Natural killer cell treated with Interleukin-12 subunit alpha and Interleukin-12 subunit beta and Interleukin-15 and Interleukin-18, amount 100 ng/mL, for 72 hours (primary cell): ENCODE measurements at places on chromosomes 1 and 21. TPM values are rescaled to one million over a fixed set of nuclear protein-coding genes. Genes with fewer than 3 reads are reported as not detected.

VSIG8 gene
- total RNA-seq = not detected

DNA sequence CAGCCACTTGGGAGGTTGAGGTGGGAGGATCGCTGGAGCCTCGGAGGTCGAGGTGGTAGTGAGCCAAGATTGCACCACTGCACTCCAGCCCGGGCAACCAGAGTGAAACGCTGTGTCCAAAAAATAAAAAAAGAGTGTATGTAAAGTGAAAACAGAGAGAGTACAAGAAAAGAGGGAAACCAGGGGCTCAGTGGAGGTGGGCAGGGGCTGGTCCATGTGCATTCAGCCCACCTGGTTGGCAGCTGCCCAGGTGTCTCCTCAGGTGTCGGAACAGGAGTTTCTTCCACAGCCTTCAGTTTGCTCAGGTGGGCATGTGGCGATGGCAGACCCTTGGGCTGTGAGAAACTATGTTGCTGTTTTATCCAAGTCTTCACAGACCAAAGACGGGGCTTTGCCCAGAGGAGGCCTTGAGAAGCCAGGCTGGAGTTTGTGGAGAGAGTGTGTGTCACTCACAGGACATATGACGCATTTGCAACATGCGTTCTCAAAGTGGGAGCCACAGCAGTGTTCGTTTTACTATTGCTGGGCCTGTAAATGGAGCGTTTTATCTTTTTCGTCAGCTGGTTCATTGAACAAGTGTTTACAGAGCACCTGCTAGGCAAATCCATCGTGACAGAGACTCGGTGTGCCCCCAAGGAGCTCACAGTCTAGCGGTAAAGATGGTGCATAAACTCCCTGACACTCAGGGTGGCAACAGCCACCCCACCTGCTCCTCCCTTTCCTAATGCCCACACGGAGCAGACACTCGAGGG is 22.4 kb upstream of the SAMD11 start:
- DNase-seq = no peak

DNA sequence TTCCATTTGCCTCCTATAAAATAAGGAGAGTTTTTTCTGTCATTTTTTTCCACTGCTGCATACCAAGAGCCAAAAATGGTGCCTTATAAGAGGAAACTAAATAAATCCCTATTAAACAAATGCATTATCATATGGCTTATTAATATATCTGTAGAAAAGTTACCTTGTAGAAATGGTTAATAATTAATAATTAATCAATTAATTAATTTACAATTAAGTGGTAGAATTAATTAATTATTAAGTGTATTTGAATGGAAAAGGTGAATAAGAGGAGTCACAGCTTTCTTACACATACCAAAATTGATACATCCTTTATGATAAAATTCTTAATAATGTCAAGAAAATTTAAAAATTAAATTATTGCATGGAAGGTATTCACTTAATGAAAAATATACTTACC is 35.6 kb upstream of the RGS18 start:
- DNase-seq = no peak

TEX38 gene
- total RNA-seq = 0.59 TPM

PLA2G4A gene
- total RNA-seq = 0.45 TPM

GRCh38 chr1:245704765-245705164 is 550.0 kb downstream of the KIF26B start:
- DNase-seq = no peak

DNA sequence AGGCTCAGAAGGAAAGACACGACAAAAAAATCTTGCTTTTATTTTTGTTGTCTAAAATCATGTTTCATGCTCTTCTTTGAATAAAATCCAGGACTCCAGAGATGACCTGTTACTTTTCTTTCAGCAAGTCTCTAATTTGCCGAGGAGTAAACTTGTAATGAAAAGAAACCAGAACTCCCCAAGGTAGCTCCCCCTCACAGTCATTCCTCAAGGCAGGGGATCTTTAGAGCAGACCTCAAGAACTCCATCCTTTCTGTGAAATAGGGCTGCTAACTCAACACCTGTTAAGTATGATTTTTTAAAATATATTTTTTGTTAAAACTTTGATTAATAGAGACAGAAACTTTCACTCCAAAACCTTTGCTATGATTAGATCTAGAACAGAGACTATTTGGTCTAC is 82.7 kb upstream of the ABCD3 start:
- DNase-seq = no peak

DNA sequence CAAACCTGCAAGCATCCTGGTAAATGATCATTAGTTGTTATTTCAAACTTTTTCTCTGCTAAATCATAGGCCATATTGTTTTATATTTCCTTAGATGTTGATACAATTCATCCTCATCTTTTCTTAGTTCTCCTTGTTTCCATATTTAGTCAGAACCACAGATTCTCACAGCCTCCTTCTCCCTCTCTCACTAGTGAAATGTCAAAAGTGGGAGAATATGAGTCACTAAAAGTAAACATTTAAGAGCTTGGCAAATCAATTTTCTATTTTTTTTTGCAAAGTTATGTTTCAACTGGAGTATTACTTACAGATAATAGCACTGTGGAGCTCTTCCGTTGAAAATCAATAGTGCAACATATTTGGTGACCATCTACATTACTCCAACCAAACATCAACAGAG is 308.8 kb downstream of the COL11A1 start:
- DNase-seq = no peak

DNA sequence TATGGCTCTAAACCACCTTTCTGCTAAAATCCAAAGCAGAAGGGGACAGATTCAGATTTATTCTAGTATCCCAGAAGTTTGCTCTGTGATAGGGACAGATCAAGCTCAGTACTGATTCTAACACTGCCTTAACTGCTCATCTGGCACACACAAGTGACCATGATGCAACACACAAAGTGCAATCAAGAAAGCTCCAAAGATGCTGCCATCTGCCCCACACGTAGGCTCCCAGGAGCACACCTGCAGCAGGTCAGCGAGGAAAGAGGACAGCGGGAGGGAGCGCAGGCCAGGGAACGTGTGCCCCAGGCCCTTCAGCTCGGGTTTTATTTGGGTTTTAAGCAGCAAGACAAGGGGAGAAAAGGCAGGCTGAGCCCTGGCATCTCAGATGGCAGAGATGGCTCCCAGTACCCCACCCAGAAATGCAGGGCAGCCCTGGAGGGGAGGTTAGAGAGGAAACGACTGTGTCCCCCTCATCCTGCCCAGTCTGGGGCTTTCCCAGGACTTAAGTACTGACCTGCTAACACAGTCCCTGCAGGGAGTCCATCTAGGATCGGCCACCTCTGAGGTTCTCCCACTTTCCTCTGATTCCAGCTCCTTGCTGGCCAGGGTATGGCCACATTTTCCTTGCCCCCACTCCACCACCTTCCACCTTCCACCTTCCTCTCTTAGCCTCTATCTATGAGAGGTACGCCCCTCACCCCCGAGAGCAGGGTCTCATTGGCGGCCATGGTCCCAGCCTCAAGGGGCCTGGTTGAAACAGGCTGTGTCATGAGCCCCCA is 1.2 kb downstream of the TRIM11 start:
- DNase-seq = no peak

DNA sequence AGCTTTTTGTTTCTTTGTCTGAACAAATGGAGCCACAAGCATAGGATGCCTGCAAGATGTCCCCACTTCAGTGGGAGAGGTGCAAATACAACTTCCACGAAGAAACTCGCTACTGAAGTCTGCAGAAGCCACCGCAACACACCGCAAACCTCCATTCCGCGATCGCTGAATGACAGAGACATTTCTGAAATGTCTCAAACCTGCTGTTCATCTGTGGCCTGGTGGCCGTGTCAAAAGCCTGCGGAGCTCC is 1.0 kb downstream of the TP53BP2 start:
- peak; percentile 80 for DNase-seq

KCNJ6 gene
- total RNA-seq = not detected

DNA sequence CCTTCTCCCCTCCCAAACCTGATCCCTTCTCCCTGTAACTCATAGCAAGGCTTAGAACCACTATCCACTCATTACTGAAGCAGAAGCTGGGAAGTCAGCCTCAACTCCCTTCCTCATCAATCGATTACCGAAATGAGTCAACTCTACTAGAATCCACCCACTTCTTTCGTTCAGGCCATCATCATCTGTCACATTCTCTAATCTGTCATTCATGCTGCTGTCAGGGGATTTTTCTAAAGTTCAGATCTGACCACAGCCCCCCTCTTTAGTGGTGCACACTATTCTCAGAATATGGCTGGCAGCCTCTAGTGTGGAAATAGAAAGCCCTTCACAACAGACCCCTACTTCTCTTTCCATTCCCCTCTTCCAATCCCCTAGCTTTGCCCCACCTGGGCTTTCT is 5.1 kb downstream of the NT5C1A start:
- peak; percentile 70 for DNase-seq

DNA sequence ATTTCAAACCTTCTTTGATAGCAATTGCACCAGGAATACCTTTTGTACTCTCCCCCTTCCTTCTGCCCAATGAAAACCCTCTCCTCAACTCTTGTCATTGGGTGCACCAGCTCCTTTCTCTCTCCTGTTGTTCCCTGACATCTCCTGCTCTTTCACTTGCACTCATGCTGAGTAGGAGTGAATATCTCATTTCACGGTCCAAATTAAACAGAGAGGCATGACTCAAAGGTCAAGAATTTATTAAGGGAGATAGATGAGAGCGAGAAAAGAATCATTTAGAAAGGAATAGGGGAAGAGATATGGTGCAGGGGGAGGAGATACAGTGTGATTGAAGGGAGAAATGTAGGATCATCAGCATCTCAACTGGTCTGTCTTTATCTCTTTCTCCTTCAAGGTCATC is 22.1 kb downstream of the AIM2 start:
- DNase-seq = no peak

DNA sequence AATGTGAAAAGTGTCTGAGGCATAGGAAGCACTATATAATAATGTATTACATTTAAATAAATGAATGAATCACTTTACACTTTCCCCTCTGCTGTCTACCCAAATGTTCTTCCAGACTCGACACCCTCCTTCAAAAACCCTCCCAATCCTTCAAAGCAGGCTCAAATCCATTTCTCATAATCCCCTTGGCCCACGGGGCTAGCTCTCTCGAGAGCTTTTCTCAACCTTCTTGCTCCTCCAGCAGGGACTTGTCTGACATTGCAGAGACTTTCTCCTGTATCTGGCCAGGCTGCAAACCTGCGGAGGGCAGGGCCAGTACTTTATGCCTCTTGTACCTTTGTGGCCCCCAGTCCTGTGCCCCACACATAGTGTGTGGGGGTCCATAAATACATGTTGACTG is 14.1 kb upstream of the CNTN2 start:
- no peak for DNase-seq

GRCh38 chr1:156705918-156706656 is 704 bp upstream of the CRABP2 start:
- no peak for DNase-seq

CLDN17 gene
- total RNA-seq = not detected

DNA sequence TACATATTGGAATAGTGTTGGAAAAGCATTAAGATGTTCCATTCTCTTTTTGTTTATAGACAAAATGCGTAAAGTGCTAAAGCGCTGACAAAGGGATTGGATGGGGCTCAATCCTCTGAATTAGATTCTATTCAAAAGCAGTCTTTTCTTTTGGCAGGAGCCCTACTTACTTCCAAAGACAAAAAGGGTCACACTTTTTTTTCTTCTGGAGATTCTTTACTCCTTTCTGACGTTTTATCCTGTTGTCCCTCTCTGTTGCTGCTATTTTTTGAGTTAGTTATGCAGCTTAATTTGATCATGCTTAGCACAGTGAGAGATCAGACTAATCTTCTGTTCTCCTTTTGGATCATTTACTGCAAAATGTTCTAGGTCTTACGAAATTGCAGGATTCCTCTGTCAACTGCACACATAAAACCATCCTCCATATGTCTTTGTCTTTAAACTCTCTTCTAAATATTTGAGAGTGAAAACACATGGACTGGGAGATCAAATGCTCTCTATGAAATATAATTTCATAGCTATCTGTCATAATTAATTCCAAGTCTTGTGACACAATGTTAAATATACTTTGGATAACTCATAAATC is 656.4 kb upstream of the ADGRL2 start:
- no peak for DNase-seq

ANXA9 gene
- total RNA-seq = not detected

DNA sequence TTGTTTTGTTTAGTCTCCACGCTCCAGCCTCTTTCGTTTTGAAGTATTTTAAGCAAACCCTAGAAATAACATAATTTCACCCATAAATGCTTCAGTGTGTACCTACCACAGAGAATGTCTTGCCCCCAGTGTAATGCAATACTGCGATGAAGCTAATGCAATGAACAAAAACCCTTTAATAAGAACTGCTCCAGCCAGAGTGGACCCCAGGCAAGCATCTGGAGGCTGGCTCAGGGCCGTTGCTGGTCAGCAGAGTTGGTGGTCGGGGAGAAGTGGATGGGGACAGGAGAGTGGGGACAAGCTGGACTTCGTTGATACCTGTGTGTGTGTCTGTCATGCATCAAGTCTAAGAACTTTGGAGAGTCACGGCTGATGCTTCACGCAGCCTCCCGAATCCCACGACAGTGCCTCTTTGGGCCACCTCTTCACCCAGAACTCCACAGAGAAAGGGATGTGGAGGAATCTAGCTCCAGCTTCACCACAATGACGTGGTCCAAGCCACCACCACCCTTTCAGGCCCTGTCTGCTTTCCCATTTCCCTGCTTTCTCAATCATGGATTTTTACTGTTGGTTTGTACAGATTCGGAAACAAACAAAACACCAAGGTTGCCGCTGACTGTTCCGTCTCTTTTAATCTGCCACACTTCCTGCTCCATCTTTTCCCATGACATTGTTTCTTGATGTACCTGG is 108.6 kb upstream of the ERRFI1 start:
- no peak for DNase-seq
